CD4-positive, alpha-beta T cell (primary cell): ENCODE measurements at places on chromosomes 1 and 21.

- no peak for DNase-seq
Observed at GRCh38 chr1:220316305-220316704, 44.1 kb upstream of the RAB3GAP2 start.

GRCh38 chr1:177413982-177414596 lies 243.3 kb downstream of the BRINP2 start:
- no peak for DNase-seq

GRCh38 chr1:40305451-40305850 lies 11.6 kb downstream of the COL9A2 start:
- no peak for DNase-seq

DNA sequence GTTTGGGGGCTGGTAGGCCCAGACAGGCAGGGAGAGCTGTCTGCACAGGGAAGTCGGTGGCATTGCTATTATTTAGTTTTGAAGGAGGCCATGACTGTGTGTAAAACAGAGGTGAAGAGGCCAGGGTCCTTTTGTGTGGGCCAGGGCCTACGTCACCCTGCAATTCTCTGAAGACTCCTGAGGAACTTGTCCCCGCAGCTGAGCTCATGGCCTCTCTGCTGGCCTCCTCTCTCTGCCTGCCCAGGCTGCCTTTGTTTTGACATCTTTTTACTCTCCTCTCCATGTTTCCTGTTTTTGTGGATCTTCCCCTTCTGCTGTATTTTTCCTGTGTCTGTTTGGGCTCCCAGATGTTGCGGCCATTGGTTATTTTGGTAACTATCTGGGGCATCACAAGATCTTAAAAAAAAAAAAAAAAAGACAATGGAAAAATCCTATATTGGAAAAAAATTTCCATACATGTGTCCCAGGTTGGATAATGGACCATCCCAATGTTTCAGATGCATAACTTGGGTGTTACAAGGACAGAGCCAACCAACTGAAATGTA lies 280.7 kb downstream of the RPS6KC1 start:
- DNase-seq: no peak

GRCh38 chr1:8364528-8365442 lies 46.9 kb downstream of the SLC45A1 start:
- no peak for DNase-seq

DNA sequence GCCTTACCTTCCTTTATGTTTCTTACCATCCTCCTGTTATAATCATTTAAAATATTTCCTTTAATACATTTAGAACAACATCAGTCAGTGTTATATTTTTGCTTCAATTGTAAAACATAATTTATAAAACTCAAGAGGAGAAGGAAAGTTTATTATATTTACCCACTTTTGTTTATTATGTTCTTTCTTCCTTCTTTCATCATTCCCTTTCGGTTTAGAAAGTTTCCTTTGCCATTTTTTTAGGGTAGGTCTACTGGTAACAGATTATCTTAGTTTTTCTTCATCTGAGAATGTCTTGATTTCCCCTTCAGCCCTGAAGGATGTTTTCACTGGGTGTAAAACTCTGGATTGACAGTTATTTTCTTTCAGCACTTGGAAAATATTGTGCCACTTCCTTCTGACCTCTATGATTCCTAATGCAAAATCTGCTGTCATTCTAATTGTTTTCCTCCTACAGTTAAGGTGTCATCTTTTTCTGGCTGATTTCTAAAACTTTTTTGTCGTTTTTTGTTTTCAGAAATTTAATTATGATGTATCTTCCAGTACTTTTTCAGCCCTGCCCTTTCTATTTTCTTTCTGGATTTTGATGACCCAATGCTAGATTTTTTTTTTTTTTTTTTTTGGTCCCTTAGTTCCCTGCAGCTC lies 25.0 kb downstream of the PTPN22 start:
- no peak for DNase-seq
